Bladder microvascular endothelial cell (primary cell): ENCODE measurements at places on chromosomes 11 and 22. TPM values are rescaled to one million over a fixed set of nuclear protein-coding genes. Genes with fewer than 3 reads are reported as not detected.

Gene CDC45
- total RNA-seq = 28.6 and 29.6 TPM in 2 replicates

Gene FIBIN
- 0.16 TPM in 1 of 2 replicates, not detected in the other for total RNA-seq

Gene XPNPEP3
- total RNA-seq = 4.9 and 10.1 TPM in 2 replicates

Gene BACE1
- total RNA-seq = 5.2 and 13.0 TPM in 2 replicates

Gene ADAMTS15
- total RNA-seq = 0.32 and 2.8 TPM in 2 replicates

Gene AQP11
- total RNA-seq = 0.16 and 0.31 TPM in 2 replicates

Gene SF1
- 60.1 and 133 TPM in 2 replicates for total RNA-seq

Gene ZP1
- total RNA-seq = not detected in 2 replicates

Gene ZNRF3
- total RNA-seq = 1.6 and 2.8 TPM in 2 replicates

Gene PPP6R3
- 90.7 and 170 TPM in 2 replicates for total RNA-seq

Gene APOL1
- 54.8 and 58.3 TPM in 2 replicates for total RNA-seq

Gene NRXN2
- 0.49 TPM in 1 of 2 replicates, not detected in the other for total RNA-seq

Gene SLC25A45
- 0.81 and 2.8 TPM in 2 replicates for total RNA-seq

Gene DRICH1
- total RNA-seq = 0.06 TPM in 1 of 2 replicates, not detected in the other

Gene SMC1B
- under 0.01 TPM in 1 of 2 replicates, not detected in the other for total RNA-seq

Gene MGAT3
- total RNA-seq = under 0.01 and 0.06 TPM in 2 replicates

Gene HTR3B
- not detected in 2 replicates for total RNA-seq

Gene FGF3
- total RNA-seq = not detected in 2 replicates

Gene DEUP1
- total RNA-seq = not detected in 2 replicates

Gene ART1
- total RNA-seq = not detected in 2 replicates

Gene SLC22A6
- not detected in 2 replicates for total RNA-seq

Gene CCDC82
- 16.7 and 38.5 TPM in 2 replicates for total RNA-seq

Gene NAALAD2
- 0.16 and 0.25 TPM in 2 replicates for total RNA-seq

Gene NPAS4
- not detected in 2 replicates for total RNA-seq

Gene TRIM48
- total RNA-seq = not detected in 2 replicates

Gene MUC6
- not detected in 2 replicates for total RNA-seq

Gene ABTB2
- total RNA-seq = 0.49 and 0.57 TPM in 2 replicates

Gene GAS2L1
- total RNA-seq = 14.9 and 26.6 TPM in 2 replicates

Gene OR52I2
- not detected in 2 replicates for total RNA-seq

Gene EIF3D
- total RNA-seq = 328 and 353 TPM in 2 replicates

Gene CLMP
- 0.06 and 0.32 TPM in 2 replicates for total RNA-seq

Gene SGSM1
- total RNA-seq = 0.16 and 0.88 TPM in 2 replicates

Gene SHANK3
- 21.0 and 37.3 TPM in 2 replicates for total RNA-seq

Gene CCDC116
- total RNA-seq = 0.13 and 0.16 TPM in 2 replicates

Gene CNGA4
- not detected in 2 replicates for total RNA-seq
